Esophagus squamous epithelium (tissue), 5 donors: ENCODE measurements at places on chromosomes 12 and 14.
A peak's percentile ranks its signal among the peaks of the same experiment; 100 is the strongest.

GRCh38 chr12:45912774-45913173 lies 77.6 kb downstream of the SCAF11 start:
- no peaks in the 10 kb centered on the region for H3K27me3 ChIP-seq
- H3K27ac ChIP-seq = no peak overlapping the region
- H3K4me1 ChIP-seq = no peaks in the 10 kb centered on the region

DNA sequence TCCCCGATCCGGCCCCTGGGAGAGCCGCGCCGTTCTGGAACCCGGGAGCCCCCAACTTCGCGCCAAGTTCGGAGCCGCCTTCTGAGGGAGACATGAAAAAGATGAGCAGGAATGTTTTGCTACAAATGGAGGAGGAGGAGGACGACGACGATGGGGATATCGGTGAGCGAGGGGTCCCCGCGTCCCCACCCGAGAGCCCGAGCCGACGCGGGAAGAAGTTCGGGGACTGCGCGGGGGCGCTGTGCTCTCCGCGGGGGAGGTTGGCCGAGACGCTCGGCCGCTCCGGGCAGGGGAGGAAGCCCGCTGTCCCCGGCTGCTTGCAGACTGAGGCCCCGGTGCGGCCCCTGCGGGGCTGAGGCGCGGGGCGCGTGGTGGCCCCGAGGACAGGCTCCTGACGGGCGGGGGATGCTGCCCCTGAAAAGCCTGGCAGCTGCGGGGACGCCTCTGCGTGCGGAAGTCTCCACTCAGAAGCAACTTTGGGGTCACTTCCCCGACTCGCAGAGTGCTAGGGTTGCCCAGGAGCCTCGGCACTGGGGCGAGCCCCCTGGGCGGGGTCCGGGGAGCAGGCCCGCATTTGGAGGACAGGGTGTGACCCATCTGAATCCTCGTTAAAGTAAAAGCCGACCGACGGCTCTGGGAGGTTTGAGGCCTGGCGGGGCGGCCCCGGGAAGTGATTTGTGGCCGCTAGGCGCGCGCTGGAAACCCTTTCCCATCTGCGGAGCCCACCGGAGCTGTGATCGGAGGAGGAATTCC lies 511 bp downstream of the ANO6 start:
- H3K4me3 ChIP-seq = peak overlapping the region; percentile 78
- peak overlapping the region; percentile 87 for H3K27ac ChIP-seq
- H3K27me3 ChIP-seq = no peaks in the 10 kb centered on the region
- peaks cover 7% of the 10 kb centered on the region for H3K4me1 ChIP-seq
- no peaks in the 10 kb centered on the region for H3K36me3 ChIP-seq

- no peak for DNase-seq
- H3K4me1 ChIP-seq = no peaks in the 10 kb centered on the region
- no peak overlapping the region for H3K4me3 ChIP-seq
- H3K36me3 ChIP-seq = no peaks in the 10 kb centered on the region
These were observed 55.2 kb downstream of the GALNT4 start for GRCh38 chr12:89469361-89469760.

DNA sequence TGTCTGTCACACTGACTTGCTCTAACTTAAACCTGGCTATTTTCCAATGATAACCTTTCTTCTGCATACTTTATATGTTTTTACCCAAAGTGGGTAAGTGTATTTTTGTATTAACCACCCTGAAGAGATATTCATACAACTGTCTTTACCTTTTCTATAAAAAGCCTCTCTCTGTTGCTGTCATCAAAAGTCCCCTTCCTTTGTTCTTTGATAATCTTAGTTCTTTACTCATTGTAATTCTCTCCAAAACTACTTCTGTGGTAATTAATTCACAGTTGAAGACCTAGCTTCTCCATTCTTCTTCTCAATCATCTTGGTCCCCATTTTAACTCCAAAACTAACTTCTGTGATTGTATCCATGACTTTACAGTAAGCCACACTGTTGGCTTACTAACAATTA lies 479.7 kb upstream of the MGAT4C start:
- H3K36me3 ChIP-seq = no peaks in the 10 kb centered on the region
- no peak overlapping the region for H3K27ac ChIP-seq
- H3K27me3 ChIP-seq = no peaks in the 10 kb centered on the region
- DNase-seq = no peak

GRCh38 chr14:28901631-28902030 lies 135.0 kb downstream of the FOXG1 start:
- no peak overlapping the region for H3K4me3 ChIP-seq
- DNase-seq = no peak
- no peak overlapping the region for H3K27ac ChIP-seq
- H3K36me3 ChIP-seq = no peaks in the 10 kb centered on the region
